ENCODE measurements at places on chromosomes 13 and 19. TPM values are rescaled to one million over a fixed set of nuclear protein-coding genes. Genes with fewer than 3 reads are reported as not detected.

GRCh38 chr19:40529093-40529954, 47.3 kb upstream of the SHKBP1 start:
- peak; percentile 88 for DNase-seq

DNA sequence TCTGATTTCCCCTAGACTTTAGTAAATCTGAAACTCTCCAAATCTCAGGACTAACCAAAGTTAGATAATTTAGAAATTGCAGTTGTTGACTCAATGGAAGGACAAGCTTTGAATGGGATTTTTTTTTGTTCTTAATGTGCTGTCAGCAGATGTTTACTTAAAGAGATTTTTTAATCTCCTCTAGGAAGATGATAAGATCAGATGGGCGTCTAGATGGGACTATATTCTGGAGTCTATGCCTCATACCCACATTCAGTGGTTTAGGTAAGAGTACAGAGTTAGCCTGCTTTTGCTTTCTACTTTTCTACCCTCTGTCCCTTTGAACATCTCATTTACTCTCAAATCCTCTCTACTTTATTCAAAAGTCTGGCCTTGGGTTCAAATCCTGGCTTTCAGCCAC, 39.3 kb downstream of the TM9SF2 start:
- no peak for DNase-seq

Gene RSPH6A
- total RNA-seq: 0.19 TPM

- DNase-seq: no peak
Measured at GRCh38 chr19:54030895-54031586, 32.7 kb downstream of the VSTM1 start.

DNA sequence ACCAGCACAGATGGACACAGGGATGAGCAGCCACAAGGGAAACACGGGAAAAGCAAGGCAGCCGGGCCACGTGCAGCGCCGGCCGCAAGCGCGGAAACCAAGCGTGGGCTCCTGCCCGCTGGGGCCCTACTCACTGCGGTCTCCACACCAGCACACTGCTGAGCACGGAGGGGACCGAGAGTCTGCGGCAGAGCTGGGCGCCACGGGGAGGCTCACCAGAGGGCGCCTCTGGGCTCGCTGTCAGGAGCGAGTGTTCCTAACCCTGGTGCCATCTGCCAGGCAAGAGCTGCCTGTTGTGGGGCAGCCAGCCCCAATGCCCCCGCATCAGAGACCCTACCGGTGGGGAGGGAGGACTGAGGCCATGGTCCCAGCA, 26.5 kb downstream of the MPND start:
- no peak for DNase-seq

DNA sequence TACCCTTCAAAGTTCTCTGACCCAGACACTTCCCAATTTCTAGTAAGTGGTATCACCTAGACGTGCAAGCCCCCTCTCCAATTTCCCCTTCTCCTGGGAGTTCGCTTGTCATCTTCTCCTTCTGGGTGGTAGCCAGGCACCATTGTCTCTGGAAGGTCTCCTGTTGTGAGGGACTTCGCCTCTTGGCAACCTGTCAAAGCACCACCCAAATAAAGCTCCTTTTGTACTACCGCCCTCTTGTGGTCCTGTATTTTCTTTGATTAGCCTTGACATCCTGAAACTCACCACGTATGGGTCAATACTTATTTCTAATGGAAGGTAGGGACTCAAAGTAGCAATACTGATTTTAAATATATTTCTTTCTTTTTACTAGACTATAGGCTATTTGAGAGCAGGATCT, 8.2 kb downstream of the GPC5 start:
- DNase-seq: no peak

DNA sequence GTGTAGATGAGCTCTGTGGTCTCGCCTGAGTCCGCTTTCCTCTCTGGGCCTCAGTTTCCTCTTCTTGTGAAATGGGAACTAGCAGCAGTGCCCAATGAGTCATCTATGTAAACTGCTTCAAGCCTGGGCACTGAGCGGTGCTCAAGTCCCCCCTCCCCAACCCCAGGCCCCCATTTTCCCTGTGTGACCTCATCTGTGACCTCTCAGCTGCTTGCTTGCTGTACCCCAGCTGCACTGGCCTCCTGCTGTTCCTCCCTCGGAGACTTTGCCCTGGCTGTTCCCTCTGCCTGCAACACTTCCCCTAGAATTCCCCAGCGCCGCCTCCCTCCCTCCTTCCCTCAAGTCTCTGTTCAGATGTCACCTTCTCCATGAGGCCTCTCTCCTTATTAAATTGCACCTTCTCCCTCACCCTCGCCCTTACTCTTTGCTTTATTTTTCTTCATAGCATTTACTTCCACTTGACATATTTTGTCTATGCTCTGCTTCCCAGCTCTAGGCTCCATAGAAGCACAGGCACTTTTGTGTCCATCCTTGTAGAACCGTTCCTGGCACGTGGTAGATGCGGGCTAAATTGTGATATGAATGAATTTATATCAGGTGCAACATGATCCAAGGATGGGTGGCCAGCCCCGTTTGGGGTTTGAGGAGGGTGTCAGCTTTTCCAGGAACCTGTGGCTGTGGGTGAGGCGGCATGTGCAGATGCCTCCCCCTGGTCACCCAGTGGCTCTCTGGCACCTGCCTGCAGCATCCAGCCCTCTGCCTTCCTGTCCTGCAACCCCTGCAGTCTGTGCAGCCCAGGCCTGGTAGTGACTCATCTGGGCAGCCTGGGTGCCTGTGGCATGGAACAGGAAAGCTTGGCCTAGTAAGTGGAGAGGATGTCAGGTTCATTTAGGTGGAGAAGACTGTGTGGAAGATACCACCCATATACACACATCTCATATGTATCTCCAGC, 26.3 kb downstream of the SIPA1L3 start:
- DNase-seq: no peak

- DNase-seq: no peak
Measured at GRCh38 chr13:44299152-44299943, 74.3 kb upstream of the SERP2 start.

- no peak for DNase-seq
Measured at GRCh38 chr13:20495087-20496023, 30.3 kb downstream of the CRYL1 start.

Gene STAP2
- 42.5 TPM for total RNA-seq

Gene SOX1
- 0.17 TPM for total RNA-seq

Gene MKNK2
- 118 TPM for total RNA-seq

Gene TARM1
- total RNA-seq: not detected

Gene DCLK1
- total RNA-seq: 47.1 TPM

DNA sequence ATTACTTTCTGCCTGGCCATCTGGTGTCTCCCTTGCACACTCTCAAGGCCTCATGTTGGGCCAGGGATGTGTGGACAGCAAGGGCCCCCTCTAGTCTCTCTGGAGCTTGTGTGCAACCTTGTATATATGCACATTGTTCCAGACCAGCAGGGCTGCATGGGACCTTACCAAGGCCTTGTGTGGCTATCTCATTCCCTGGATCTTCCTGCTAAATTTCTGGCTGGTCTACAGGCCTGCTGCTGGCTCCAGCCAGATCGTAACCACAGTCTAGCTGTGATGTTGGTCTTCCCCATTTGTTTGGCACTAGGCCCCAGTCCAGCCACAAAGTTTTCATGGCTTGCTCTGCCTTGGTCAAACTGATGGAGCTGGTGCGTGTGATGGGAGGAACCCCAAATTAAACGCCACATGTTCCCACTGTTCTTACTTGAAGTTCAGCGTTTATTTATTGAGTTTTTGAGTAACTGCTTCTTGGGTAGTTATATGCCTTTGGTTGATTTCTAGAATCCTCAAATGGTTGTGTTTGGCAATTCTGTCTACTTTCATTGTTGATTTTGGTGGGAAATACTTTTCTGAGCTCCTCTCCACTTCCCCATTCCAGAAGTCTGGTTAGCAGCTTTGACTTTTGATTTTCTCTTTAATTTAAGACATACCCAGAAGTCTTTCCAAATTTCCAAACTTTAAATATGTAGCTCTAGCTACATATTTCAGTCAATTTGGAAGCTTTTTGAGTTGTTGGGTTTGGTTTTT, 56.4 kb downstream of the SIPA1L3 start:
- no peak for DNase-seq

DNA sequence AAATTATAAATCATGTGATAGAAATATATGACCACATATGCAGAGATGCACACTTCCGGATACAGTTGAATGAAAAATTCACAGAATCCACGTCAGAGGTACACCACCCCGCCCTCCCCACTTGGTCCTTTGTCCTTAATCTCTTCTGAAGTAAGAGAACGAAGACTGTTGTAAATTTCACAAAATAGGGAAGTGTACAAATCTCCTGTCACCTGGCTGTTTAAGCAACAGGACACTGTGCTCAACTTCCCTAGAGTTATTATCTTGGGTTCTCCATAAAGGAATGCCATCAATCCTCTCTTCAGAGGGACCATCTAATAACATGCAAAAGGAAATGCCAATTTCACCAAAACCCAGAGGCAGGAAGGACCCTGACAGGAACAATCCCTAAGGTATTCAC, 10.5 kb upstream of the CEACAM6 start:
- no peak for DNase-seq

Gene DENND1C
- 0.93 TPM for total RNA-seq
